Fibroblast of skin of right biceps (primary cell): ENCODE measurements at places on chromosomes 7 and 10.

GRCh38 chr7:30702200-30702599 is 19.9 kb upstream of the CRHR2 start:
- no peak for DNase-seq

DNA sequence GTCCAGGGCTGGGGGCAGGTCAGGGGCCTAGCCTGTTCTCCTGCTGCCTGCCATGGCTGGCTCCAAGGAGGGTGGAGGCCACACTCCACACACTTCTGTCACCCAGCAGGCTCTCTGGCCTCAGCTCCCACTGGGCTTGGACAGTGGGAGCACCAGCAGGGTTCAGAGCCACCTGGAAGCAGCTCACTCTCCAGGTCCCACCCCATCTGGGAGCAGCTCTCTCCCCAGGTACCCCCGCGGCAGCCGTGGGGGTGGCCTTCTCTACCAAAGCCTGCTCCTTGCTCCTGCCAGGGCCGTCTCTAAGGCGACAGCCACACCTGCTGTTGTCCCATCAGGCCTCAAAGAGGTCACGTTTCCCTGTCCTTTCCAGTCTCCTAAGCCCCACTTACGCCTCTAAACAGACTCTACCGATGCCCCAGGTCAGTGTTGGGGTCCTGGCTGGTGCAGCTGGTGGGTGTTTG is 142.5 kb upstream of the RET start:
- DNase-seq: no peak

- DNase-seq: no peak
These were observed 138.5 kb upstream of the GDF10 start for GRCh38 chr10:47161465-47161864.

DNA sequence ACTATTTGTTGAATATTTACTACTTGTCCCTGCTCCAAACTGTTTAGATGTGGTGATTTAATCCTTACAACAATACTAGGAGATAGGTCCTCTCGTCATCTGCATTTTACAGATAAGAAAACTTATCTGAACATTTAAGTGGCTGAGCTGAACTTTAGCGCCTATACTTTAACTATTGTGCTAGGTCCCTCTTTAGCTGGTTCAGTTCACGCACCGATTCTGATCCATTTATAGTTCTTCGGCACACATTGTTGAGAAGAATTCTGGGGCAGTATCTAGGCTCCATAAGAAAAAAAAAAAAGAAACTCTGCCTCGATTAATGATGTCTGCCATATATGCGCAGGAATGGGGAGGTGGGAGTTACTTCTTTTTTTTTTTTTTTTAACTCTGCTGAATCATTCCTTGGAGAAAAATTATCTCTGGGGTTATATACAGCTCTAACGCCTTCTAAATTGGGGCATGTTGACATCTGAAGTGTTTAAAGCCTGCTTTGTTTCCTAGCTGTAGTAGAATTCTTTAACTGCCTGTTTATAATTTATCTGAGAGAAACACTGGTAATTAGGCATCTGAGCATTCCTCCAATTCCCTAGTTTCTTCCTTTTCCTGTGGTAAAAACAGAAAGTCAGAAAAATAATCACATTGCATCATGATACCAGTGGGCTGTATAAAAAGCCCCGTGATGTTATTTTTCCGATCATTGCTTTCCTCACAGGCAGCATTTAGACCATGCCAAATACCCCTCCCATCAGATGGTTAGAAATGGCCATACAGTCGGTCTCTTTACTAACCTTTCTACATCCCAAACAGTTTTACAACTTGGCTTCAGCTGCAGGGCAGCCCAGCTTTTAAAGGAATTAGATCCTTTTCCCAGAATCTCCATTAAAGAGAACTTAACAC is 98.5 kb upstream of the KDM7A start:
- DNase-seq: peak; percentile 16

GRCh38 chr7:128431221-128431620 is 21.4 kb upstream of the IMPDH1 start:
- peak; percentile 35 for DNase-seq

DNA sequence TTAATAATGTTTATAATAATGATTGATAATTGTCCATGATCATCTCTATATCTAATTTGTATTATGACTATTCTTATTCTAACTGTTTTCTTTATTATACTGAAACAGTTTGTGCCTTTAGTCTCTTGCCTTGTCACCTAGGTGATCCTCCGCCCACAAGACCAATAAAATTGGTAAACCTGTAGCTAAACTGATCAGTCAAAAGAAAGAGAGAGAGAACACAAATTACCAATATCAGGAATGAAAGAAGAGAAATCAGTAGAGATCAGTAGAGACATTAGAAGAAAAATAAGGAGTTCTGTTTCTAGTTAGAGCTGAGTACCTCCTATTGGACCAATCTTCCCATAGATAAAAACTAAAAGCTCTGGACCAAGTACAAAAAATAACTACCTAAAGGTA is 6.1 kb upstream of the COA1 start:
- DNase-seq: no peak

GRCh38 chr10:75547391-75548298 is 116.2 kb downstream of the LRMDA start:
- DNase-seq: peak; percentile 96

GRCh38 chr10:44253769-44254462 is 131.0 kb downstream of the CXCL12 start:
- peak; percentile 95 for DNase-seq

GRCh38 chr10:12690525-12691126 is 310.9 kb downstream of the CCDC3 start:
- DNase-seq: no peak

- DNase-seq: peak; percentile 35
These were observed 28.4 kb downstream of the PLXNA4 start for GRCh38 chr7:132547821-132548220.

DNA sequence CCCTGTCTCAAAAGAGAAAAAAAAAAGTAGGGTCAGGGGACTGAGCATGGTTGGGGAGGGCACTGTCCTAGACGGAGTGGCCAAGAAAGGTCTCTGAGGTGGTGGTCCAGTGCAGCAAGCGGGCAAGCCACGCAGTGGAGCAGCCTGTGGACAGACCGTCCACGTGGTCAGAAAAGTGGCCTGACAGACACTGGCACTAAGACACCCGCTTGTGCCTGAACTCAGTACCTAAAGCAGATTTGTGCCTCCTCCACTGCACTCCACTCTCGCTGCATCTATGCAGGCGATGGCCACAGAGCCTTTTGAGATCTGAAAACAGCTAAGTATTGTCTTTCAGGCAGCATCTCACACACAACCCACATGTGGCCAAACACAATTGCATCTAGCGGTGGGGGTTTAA is 8.8 kb downstream of the ASB10 start:
- DNase-seq: no peak

- no peak for DNase-seq
These were observed 449.2 kb downstream of the IPMK start for GRCh38 chr10:57818522-57818921.

GRCh38 chr7:24978843-24979469 is 1.0 kb downstream of the OSBPL3 start:
- no peak for DNase-seq

- DNase-seq: peak; percentile 69
These were observed 15.9 kb upstream of the CD36 start for GRCh38 chr7:80622541-80622940.

GRCh38 chr7:146479040-146479439 is 362.4 kb downstream of the CNTNAP2 start:
- DNase-seq: no peak

GRCh38 chr7:157473051-157473569 is 136.3 kb downstream of the DNAJB6 start:
- DNase-seq: no peak

DNA sequence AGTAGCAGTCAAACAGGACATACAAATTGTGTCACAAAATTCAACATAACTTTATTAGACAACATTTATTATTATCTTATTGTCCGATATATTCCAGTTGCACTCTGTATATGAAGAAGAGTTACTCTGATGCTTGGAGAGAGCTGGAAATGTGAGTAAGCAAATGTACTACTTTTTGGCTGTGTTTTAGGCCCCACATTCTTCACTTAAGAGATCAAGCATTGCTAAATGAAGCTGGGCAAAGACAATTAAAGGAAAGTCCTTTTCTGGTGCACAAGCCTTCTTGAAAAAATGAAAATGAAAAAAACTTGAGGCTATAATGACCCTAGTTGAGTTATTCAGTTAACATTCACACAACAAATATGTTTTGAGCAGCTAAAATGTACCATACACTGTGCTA is 26.1 kb downstream of the MYPN start:
- peak; percentile 68 for DNase-seq

DNA sequence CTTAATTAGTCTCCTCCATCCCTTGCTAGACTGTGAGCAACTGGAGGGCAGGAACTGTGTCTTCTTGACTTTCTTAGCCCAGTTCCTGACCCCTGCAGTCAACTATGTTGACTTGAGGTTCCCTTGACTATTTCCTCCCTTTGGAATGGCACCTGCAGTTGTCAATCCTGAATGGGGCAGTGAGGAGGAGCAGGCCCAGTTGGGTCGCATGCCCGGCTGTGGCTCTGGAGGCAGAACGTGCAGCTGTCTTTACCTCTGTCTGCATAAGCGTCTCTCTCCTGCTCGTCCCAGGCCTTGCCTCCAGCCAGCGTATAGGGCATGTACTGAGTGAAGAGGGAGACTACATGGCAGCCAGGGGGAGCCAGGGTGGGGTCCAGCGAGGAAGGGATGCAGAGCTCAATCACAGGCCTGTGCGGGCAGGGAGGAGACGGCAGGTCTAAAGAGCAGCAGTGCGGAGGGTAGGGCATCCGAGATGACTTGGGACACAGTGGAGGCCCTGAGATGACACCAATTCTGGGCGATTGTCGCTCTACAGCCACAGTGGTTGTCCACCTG is 26.8 kb downstream of the PYROXD2 start:
- DNase-seq: no peak

GRCh38 chr7:121329191-121330052 is 622 bp downstream of the WNT16 start:
- peak; percentile 20 for DNase-seq

- DNase-seq: no peak
These were observed 61.5 kb upstream of the FERD3L start for GRCh38 chr7:19206721-19207120.

- no peak for DNase-seq
These were observed 98.2 kb downstream of the DLG5 start for GRCh38 chr10:77828377-77828776.

- DNase-seq: no peak
These were observed 70.4 kb downstream of the RALA start for GRCh38 chr7:39693812-39694211.

DNA sequence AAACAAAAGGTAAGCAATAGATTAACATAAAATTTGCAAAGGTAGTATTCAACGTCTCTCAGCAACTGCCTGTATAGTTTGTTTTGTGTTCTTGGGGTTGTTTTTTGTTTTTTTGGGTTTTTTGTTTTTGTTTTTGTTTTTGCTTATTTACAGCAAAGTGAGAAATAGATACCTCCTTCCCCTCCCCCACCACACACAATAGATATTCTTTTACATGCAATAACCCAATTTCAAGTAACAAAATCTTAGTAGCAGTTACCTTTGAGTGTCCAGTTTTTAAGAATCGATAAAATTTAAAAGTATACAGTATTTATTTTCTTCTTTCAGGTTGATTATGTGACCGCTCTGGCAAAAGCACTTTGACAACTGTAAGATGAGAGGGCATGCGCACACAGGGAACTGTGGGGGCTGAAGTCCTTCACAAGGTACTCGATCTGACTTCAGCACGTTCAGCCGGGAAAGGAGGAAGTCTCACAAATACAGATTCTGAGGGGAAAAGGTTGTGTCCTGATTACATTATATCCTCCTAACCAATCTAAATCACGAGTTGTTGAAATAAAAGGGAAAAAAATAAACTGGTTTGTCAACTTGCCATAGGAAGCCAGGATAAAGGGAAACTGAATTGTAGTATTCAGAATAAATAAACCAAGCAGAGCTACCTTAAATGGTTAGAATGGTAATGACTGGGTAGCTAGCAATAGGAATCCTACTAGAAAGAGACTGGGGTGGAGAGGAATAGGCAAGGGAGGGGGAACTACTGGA is 47.8 kb downstream of the CPEB3 start:
- DNase-seq: peak; percentile 47

DNA sequence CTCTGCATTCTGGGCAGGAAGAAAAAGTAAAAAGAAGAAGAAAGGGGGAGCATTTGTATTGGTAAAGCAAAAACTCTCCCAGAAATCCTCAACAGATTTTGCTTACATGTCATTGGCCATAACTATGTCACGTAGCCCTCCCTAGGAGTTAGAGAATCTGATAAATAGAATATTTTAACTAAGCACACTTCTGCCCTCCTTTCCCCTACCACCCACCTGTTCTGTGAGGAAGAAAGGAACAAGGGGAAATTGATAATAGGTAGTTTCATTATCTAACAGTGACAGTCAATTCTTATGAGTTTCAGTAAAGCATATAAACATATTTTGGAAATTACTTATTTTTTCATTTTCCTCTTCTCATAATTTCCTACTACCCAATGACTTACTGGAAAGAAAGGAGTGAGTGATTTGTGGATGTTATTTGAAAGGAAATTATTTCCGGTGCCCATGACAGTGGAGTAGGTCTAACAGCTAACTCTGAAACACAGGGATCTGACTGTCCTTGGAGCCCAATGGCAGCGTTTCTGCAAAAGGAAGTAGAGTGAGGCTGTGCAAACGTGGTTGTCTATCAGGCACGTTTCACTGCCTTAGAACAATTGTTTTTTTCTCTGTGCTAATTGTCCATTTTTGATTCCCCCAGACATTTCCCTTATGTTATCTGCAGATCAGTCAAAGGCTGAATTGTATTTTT is 128.6 kb upstream of the MDFIC start:
- no peak for DNase-seq
